ENCODE measurements at places on chromosomes 12 and 14.

- DNase-seq, result no peak
These were observed 124.7 kb upstream of the MAX start for GRCh38 chr14:65226824-65227604.

GRCh38 chr12:24153079-24153478, 203.6 kb upstream of the SOX5 start:
- no peak for DNase-seq

GRCh38 chr12:45712319-45712718, 17.2 kb upstream of the ARID2 start:
- DNase-seq, result no peak

DNA sequence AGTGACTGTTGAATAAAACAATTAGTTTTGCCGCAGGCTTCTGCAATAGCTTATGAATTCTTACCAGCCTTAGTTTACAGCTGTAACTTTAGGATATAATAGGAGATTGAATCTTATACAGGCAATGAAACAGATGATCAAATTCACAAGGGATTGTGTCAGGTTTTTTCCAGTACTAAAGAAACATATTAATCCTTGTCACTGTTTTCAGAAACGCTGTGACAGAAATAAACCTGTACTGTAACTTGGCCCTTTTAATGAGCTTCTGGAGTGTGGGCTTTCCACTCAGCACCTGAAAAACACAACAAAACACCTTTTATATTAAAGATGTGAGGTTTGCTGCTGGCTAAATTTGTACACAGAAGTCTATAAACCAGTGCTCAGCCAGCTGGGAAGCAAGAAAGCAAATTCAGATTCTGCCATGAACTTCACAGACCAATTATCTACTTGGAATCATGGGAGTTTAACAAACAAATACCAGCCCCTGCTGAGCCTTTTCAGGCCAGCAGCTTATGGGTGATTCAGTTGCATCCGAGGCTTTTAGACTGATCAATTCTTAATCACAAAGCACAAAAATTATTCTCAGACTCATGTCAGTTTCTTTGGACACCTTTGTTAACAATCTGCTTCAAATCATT, 109.5 kb downstream of the FOXG1 start:
- no peak for DNase-seq

GRCh38 chr14:78448164-78449094, 278.3 kb downstream of the NRXN3 start:
- peak; percentile 71 for DNase-seq

Data from SJCRH30 (cell line).